ENCODE measurements at places on chromosomes 16 and 17.
A peak's percentile ranks its signal among the peaks of the same experiment; 100 is the strongest.

GRCh38 chr17:33084755-33085154, 93.1 kb downstream of the SPACA3 start:
- DNase-seq = no peak

DNA sequence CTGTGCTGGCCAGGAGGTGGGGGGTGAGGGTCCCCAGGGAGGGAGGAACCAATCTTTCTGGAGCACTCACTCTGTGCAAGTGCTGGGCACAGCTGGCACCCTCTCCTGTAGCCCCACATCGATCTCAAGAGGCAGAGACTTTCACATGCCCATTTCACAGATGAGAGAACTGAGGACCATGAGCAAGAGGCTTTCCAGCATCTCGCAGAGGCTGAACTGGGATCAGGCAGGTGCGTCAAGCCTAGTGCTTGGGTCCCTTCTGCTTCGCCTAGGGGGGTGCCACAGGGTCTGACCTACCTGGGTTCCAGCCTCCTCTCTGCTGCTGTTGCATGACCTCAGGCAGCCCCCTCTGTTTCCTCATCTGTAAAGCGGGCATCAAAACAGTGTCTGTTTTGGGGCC, 1.3 kb upstream of the WFDC1 start:
- no peak for DNase-seq

- no peak for DNase-seq
These were observed 167.1 kb downstream of the CMIP start for GRCh38 chr16:81611721-81612120.

DNA sequence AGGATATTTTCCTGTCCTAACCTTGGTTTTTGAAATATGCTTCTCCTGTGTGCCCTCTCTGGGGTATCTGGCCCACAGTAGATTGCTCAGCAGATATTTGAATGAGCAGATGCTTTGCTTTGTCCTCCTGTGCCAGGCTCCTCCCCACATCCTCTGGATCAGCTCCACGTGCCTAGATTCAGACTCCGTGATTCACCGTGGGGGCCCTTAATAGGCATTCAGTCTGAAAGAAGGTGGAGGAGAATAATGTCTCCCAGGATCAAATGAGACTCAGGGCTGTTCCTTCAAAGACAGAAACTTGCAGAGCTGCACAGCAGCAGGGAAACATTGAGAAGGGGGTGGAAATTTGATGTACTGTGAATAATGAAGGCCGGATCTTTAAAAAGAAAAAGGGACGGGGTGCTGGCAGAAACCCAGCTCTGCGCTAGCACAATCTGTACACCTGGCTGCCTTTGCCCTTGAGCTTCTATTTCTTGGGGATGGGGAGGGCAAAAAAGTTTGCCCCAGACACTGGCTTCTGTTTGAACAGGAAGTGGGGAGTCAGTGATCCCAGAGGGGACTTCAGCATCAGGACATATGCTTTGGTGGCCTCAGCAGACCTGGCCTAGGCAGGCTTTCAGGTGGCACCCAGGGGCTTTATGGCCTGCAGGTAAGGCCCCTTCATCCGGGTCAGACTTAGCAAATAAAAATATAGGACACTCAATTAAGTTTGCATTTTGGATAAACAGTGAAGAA, 15.9 kb upstream of the SLC12A3 start:
- DNase-seq = peak; percentile 29

GRCh38 chr17:41149652-41149985, at the start of gene KRTAP4-5:
TSS of gene KRTAP4-5 (minus strand) at chr17:41149825. CDS start at chr17:41149767, 58 bp downstream.
- no peak for DNase-seq

DNA sequence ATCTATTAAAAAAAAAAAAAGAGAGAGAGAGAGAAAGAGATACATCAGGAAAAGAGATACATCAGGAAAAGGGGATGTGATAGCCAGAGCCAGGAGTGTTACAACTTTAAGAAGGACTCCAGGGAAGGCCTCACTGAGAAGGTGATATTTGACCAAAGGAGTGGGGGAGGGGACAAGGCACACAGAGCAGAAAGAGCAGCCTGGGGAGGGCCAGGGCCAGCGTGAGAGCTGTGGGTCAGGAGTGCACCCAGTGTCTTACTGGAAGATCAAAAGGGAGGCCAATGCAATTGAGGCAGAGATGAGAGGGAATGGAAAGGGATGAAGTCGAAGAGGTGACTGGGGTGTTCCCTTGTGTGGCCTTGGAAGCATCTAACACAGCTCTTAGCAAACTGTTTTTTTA, 7.7 kb downstream of the ASPHD1 start:
- no peak for DNase-seq

DNA sequence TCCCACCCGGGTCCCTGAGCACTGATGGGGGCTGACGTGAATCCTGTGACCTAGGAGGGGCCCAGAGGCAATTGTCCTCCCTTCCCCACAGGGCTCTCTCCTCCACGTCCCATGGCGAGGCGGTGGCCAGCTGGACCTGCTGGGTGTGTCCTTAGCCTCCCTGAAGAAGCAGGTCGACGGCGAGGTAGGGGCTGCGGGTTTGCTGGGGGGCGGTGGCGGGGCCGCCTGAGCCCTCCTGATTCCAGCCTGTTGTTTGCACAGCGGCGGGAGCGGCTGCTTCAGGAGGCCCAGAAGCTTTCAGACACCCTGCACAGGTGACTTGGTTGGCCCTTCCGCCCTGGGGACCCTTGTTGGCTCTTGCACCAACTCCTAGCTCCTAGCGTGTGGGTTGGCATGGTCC, 1.7 kb downstream of the CHTF18 start:
- DNase-seq = no peak

- DNase-seq = no peak
These were observed 58.3 kb downstream of the NOS2 start for GRCh38 chr17:27741971-27742575.

GRCh38 chr16:67922740-67923139, 8.9 kb downstream of the CTRL start:
- DNase-seq = no peak

DNA sequence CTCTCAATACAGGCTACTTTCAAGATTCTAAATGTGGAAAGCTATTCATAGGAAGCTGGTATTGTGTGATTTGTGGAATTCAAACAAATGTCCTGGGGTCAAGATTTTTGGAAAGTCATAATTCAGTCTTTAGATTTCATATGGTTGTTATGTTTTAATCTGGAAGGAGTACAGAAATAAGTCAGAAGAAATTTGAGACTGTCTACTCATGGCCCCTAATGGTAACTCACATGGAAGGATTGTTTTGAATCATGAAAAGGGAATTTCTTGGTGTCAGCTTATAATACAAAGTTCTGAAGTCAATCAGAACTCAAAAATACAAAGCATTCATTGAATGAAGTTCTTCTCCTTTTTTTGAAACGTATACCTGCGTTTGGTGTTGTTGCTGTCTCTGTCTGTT, 3.1 kb downstream of the KCNJ2 start:
- DNase-seq = no peak

DNA sequence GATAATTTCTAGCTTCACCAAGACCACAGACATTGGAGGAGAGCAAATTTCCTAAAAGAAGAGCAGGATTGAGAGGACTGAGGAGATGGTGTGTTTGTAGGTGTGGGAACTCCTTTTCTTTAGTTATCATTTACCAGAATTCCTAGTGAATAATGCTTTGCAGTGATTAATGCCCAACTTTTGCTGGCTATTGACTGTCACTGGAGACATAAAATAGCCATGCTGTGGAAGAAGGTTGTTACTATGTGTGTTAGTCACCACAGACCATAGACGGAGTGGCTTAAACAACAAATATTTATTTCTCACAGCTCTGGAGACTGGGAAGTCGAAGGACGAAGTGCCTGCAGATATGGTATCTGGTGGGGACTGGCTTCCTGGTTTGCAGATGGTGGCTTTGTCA, 179.1 kb downstream of the SHISA9 start:
- no peak for DNase-seq

- DNase-seq = no peak
These were observed 1.8 kb downstream of the CACNB1 start for GRCh38 chr17:39195568-39196160.

DNA sequence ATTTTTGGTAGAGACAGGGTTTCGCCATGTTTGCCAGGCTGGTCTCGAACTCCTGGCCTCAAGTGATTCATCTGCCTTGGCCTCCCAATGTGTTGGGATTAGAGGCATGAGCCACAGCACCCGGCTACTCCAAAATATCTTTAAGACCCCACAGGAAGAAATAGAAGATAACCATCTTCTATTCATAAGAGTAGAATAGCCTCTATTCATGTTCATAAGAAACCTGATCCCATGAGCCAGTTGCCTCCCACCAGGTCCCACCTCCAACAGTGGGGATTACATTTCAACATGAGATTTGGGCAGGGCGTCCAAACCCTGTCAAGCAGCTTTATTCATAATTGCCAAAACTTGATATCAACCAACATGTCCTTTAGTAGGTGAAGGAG, 13.9 kb upstream of the TMC7 start:
- no peak for DNase-seq

DNA sequence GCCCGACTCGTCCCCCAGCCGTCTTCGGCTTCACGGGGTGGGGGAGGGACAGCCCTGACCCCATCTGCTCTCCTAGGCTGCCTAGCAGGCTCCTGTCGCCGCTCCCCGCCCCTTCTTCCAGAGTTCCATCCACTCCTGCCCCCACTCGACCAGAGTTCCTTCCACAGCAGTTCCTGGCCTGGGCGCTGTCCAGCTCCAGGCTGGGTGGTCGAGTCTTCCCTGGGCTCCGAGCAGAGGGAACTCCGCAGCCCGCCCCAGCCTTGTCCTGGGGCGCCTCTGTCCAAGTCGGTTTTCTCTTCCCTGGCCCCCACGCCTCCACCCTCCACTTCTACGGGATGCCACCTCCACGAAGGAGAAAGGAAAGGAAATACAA, 1.4 kb downstream of the PYY start:
- no peak for DNase-seq

DNA sequence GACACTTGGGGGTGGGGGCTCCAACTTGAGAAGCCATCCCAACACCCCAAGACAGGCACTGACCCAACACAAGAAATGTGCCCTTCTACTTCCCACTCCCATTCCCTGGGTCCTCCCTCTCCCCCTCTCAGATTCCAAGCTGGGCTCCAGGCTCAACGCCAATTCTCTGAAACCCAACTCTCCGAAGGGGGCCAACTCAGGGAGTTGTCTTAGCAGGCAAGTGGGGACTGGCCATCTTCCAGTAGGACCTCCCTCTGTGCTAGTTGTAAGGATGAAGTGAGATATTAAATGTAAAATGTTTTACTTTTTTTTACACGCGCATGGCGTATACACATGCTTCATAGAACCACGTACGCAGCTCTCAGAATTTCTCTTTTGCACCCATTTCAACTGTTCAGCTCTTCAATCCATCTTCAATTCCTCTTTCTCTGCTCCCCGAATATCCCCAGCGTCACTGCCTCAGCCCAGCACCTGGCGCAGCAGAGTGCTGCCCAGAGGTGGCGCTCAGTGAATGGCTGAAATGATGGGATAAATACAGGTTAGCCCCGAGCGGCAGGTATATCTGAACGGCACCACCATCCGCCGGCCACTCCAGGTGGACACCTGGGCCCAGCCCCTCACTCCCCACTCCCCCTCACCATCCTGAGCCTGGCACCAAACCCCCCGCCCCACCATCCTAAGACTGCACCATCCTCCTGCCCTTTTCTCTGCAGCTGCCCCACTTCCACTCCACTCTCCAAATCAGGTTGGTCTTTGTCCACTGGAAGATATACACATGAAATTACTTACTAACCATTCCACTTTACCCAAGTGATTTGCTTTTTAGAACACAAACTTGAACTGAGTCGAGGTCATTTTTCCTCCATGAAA, 43.9 kb upstream of the TNRC6C start:
- DNase-seq = no peak

GRCh38 chr16:58125781-58126335, 3.3 kb downstream of the CFAP20 start:
- no peak for DNase-seq

- DNase-seq = no peak
These were observed 28.0 kb upstream of the UBE2G1 start for GRCh38 chr17:4394208-4395110.

DNA sequence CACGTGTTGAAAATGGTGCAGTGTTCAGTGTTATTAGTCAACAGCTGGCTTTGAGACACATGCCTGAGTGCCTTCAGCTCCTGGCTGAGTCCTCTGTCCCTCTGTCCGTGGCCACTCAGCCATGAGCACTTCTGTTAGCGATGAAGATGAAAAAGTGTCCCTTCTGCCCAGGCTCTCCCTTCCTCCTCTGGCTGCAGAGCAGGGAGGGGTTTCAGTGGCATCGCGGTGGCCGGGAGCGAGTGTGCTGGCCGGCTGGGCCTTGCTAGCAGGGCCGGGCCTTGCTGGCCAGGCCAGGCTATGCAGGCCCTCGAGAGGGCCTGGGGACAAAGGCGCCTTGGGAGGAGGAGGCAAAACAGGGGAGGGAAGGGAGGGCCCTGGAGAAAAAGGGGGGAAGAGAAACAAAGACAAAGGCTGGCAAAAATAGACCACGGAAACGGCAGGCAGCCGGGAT, 47.7 kb downstream of the CMIP start:
- DNase-seq = no peak

DNA sequence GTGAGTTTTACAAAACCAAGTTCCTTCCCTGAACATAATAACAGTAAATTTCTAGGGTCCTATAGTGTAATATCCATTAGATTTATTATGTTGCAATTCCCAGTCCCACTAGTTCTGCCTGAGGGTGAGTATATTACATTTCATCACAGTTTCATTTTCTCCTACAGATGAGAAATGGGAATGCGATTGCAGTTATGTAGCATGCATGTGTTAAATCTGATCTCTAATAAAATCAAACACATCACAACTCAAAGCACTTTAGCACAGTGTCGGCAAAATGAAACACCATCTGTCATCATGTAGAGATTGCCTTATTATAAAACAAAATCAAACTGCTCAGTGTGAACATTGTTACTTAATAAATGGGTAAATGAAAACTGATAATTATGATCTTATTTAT, 180.5 kb upstream of the TOX3 start:
- no peak for DNase-seq

DNA sequence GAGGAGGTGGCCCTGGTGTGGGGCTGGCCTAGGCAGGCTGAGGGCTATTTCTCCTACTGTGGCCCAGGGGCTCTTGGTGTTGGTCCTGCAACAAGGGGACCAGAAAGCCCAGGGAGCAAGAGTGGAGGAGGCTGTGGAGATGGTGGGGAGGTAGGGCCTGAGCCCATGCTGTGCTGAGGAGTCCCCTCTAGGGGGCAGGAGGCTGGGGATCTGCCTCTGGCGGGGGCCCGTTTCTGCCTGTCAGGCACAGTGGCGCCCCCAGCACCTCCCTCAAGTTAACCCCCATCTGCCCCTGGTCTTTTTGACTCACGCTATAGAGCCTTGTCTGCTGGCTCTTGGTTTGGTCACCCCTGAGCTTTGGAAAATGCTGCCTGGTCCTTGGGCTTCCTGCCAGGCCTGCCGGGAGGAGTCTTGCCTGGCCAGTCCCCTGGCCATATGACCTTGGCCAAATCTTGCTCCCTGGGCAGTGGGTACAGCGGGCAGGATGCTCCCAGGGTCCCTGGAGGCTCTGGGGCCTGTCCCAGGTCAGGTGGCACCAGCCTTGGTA, 5.9 kb downstream of the BAIAP2 start:
- no peak for DNase-seq

GRCh38 chr16:49835161-49835777, 20.6 kb downstream of the ZNF423 start:
- DNase-seq = no peak

- DNase-seq = no peak
These were observed 7.4 kb downstream of the LASP1 start for GRCh38 chr17:38877130-38877851.

Data from HS-27A (cell line).